ENCODE measurements at places on chromosomes 7 and 10. TPM values are rescaled to one million over a fixed set of nuclear protein-coding genes. Genes with fewer than 3 reads are reported as not detected.
A peak's percentile ranks its signal among the peaks of the same experiment; 100 is the strongest.

DNA sequence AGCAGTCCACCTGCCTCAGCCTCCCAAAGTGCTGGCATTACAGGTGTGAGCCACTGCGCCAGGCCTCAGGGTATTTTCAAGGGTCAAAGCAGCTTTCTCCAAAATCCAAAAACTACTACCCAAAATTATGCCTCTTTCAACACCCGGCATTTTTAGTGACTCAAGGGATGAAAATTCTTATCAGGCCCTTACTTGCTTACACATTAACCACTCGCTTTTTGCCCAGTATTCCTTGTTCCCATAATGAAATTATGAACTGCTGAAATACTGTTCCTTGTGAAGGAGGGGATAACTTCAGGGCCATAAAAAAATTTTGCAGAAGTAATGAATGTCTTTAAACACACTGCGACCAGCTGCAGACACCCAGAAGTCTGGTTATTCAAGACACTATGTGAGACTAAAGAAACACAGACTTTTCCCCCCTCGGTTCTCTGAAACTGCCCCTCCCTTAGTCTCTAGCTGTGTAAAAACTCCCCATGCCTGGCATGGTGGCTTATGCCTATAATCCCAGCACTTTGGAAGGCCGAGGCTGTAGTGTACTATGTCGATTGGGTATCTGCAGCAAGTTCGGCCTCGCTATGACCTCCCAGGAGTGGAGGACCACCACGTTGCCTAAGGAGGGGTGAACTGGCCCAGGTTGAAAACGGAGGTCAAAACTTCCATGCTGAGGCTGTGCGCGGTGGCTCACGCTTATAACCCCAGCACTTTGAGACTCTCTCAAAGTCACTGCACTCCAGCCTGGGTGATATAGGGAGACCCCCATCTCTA, 12.0 kb downstream of the FXYD4 start:
- DNase-seq = no peak
- H3K27ac ChIP-seq = peak overlapping the region; percentile 15
- peaks cover 30% of the 10 kb centered on the region for H3K4me1 ChIP-seq
- H3K27me3 ChIP-seq = no peaks in the 10 kb centered on the region
- H3K36me3 ChIP-seq = peaks cover 48% of the 10 kb centered on the region

DNA sequence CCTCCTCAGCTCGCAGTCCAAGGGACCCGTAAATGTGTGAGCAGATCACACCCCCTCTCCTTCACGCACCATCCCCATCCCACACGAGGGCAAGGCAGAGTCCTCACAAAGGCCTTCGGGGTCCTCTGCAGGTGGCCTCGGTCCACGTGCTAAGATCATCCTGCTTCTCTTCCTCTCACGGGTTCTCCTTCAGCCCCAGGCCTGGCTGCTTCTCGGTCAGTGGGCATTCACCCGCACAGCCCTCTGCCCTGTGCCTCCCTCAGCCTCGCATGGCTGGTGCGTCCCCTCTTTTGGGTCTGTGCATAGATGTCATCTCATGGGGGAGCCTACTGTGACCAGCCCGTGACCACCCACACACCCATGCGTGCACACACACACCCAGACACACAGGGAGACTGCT, 17.3 kb upstream of the FOXL3 start:
- H3K27me3 ChIP-seq = peaks cover 71% of the 10 kb centered on the region
- H3K27ac ChIP-seq = no peak overlapping the region
- no peak overlapping the region for H3K4me3 ChIP-seq
- H3K36me3 ChIP-seq = no peaks in the 10 kb centered on the region
- DNase-seq = no peak

Gene CYP2C18
- total RNA-seq = 13.0 TPM

DNA sequence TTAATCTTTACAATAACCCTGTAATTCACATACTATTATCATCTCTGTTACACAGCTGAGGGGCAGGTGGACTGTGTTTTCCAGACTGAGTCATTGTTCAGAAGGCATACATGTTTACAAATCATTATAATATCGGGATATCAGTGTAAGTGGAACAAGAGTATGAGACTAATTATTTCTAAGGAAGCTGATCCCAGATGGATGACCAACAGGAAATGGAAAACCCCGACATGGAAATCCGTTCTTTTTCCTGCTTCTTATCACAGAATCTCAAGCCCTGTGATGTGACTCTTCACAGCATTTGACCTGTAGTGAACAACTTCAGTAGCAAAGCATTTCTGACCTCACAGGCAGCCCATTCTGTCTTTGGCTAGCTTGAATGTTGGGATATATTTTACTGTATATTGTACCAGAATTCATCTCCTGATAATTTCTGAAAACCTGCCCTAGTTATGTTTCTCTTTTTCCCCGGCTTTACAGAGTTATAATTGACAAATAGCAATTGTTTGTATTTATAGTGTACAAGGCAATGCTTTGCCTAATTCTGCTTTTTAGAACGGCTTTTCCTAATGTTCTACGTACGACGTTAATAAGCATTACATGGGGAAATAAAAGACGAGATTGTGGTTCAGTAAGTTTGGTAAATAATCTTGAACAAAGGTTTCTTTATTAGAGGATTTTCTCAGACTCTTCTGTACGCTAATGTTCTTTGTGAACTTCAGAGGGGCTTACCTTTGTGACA, 78.6 kb upstream of the SYPL1 start:
- peaks cover 10% of the 10 kb centered on the region for H3K4me1 ChIP-seq
- no peak for DNase-seq
- H3K27ac ChIP-seq = peak overlapping the region; percentile 27
- H3K36me3 ChIP-seq = no peaks in the 10 kb centered on the region
- no peaks in the 10 kb centered on the region for H3K27me3 ChIP-seq

Gene CRPPA
- 9.9 TPM for total RNA-seq

DNA sequence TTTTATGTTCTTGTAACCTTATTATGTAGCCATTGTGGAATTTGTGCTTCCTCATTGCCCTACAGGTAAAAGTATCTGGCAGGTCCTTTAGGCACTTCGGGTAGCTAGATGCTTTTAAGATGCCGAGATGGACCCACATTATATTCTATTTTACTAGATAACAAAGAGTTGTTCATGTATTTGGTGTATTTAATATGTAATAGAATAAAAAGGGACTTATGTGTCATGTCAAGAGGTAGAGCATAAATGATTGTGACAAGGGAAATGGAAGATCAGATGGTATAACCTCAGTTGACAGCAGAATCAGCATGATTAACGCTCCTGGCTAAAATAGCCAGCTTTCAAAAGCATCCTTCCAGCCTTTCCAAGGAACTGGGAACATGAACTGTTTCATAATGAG, 50.6 kb downstream of the NPY start:
- no peak overlapping the region for H3K4me3 ChIP-seq
- no peak overlapping the region for H3K27ac ChIP-seq
- H3K4me1 ChIP-seq = no peaks in the 10 kb centered on the region
- H3K36me3 ChIP-seq = no peaks in the 10 kb centered on the region
- DNase-seq = no peak
- H3K27me3 ChIP-seq = peaks cover 26% of the 10 kb centered on the region

Gene TRIL
- 0.47 TPM for total RNA-seq

DNA sequence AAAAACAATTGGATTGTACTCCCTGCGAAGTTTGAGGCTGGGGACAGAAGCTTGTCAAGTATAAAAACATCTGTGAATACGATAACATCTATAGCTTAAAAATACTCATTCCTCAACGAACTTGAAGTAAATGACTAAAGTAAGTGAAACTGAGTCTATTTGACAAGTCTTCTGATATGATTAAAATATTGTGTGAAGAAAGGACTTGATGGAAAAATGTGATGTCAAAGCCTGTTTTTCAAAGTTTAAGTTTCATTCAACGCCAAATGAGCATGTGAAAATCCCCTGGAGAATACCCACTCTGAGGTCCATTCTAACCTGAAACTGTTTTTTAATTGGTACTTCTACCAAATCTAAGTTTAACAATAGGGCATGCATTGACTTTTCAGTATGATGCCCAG, 122.3 kb upstream of the MDFIC start:
- H3K4me3 ChIP-seq = no peak overlapping the region
- no peaks in the 10 kb centered on the region for H3K4me1 ChIP-seq
- H3K36me3 ChIP-seq = no peaks in the 10 kb centered on the region
- H3K27me3 ChIP-seq = no peaks in the 10 kb centered on the region
- H3K27ac ChIP-seq = no peak overlapping the region
- DNase-seq = no peak

Gene CXCL12
- total RNA-seq = not detected

Gene LIPF
- not detected for total RNA-seq

DNA sequence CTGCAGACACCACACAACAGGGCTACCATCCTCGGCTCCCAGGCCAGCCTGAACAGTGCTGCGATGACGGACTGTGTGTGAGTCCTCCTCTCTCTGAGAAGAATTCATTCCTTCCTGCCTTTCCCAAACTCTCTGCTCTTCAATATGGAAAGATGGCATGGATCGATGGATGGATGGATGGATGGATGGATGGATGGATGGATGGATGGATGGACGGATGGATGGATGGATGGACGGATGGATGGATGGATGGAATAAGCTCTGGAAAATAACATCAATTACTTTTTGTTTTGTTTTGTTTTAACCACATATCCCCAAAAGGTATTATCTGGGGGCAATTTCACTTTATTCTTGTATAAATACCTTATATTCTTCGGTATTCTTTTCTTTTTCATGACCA, 151.9 kb downstream of the AKR1D1 start:
- DNase-seq = no peak
- no peak overlapping the region for H3K4me3 ChIP-seq
- no peaks in the 10 kb centered on the region for H3K27me3 ChIP-seq

Gene TAF5
- 2.5 TPM for total RNA-seq

DNA sequence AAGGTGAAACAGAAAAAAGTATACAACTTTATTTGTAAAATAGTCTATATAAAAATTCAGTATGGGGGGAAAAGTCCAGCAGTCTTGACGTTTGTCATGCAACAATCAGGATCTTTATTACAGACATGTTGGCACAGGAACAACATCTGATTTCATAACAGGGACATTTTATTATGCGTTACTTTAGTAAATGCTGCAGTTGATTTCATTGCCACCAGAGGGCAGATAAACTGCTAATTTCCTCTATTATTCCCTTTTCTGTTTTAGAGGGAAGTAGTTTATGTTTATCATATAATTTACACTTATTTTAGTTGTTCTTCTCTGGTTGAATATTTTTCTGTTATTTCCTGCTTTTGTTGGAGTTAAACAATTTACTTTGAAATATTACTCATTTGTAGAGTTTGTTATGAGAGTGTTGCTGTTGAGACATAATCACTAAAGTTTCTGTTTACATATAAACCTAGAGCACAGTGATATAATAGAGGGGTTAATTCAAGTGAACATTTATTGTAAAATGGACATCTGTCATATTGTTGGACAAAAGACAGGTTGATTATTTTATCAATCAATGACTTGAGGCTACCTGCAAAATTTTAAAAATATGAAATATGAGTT, 3.3 kb downstream of the PLXDC2 start:
- H3K4me1 ChIP-seq = no peaks in the 10 kb centered on the region
- H3K27me3 ChIP-seq = peaks cover 32% of the 10 kb centered on the region
- no peak for DNase-seq
- no peak overlapping the region for H3K4me3 ChIP-seq
- no peaks in the 10 kb centered on the region for H3K36me3 ChIP-seq

- H3K4me1 ChIP-seq = no peaks in the 10 kb centered on the region
- no peak overlapping the region for H3K4me3 ChIP-seq
- no peak for DNase-seq
- H3K27me3 ChIP-seq = no peaks in the 10 kb centered on the region
- H3K36me3 ChIP-seq = no peaks in the 10 kb centered on the region
- H3K27ac ChIP-seq = no peak overlapping the region
Observed at GRCh38 chr7:28815369-28815927, 142.7 kb downstream of the TRIL start.

Gene BLNK
- 9.5 TPM for total RNA-seq

Gene ADAMTS14
- total RNA-seq = 0.12 TPM

Gene FFAR4
- total RNA-seq = 0.61 TPM

GRCh38 chr7:22142572-22142971, 196.9 kb upstream of the CDCA7L start:
- H3K36me3 ChIP-seq = peaks cover 44% of the 10 kb centered on the region
- H3K4me3 ChIP-seq = no peak overlapping the region
- no peak for DNase-seq
- H3K27me3 ChIP-seq = no peaks in the 10 kb centered on the region
- H3K4me1 ChIP-seq = no peaks in the 10 kb centered on the region

GRCh38 chr10:7417807-7418206, 7.0 kb upstream of the SFMBT2 start:
- H3K27ac ChIP-seq = no peak overlapping the region
- H3K36me3 ChIP-seq = no peaks in the 10 kb centered on the region
- H3K27me3 ChIP-seq = peaks cover 65% of the 10 kb centered on the region
- H3K4me1 ChIP-seq = no peaks in the 10 kb centered on the region
- DNase-seq = no peak
- H3K4me3 ChIP-seq = no peak overlapping the region

- H3K27me3 ChIP-seq = peaks cover 55% of the 10 kb centered on the region
- no peak overlapping the region for H3K4me3 ChIP-seq
- DNase-seq = peak; percentile 64
- no peak overlapping the region for H3K27ac ChIP-seq
- peaks cover 11% of the 10 kb centered on the region for H3K4me1 ChIP-seq
- no peaks in the 10 kb centered on the region for H3K36me3 ChIP-seq
Observed at GRCh38 chr7:1611708-1612241, 41.9 kb upstream of the PSMG3 start.

Gene CPXM2
- not detected for total RNA-seq

Gene DTX2
- total RNA-seq = 51.7 TPM

Gene TSPAN15
- 137 TPM for total RNA-seq

DNA sequence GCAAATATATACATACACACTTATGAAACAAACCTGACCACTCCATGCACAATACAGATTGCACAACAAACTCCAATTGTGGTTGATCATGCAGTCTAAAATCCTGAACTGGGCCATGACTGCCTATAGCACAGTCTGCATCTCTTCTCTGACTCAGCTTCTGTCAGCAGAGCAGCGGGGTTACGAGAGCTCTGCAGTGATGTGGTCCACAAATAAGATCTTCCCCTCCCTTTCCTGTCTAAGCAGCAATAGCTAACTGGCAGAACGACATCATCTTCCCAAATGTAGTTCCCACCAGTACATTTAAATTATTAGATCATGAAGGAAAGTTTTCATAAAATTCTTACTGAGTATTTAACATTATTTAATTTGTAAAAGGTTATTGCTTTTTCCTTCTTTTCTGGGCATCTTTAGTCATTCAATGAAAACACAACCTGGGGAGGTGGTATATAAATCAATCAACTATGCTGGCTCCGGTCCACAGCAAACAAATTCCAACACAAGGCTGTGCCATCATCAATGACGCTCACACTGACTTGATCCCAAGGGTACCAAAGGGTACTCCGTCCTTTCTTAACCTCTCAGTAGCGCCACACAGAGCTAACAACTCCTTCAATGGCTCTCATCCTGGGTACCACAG, 17.1 kb downstream of the ARHGAP21 start:
- peak; percentile 40 for DNase-seq
- no peak overlapping the region for H3K27ac ChIP-seq
- no peak overlapping the region for H3K4me3 ChIP-seq
- peaks cover 19% of the 10 kb centered on the region for H3K4me1 ChIP-seq
- no peaks in the 10 kb centered on the region for H3K27me3 ChIP-seq

GRCh38 chr7:80859272-80859970, 59.4 kb downstream of the SEMA3C start:
- H3K27me3 ChIP-seq = no peaks in the 10 kb centered on the region
- H3K4me3 ChIP-seq = no peak overlapping the region
- peak overlapping the region; percentile 54 for H3K27ac ChIP-seq
- DNase-seq = no peak
- peaks cover 12% of the 10 kb centered on the region for H3K4me1 ChIP-seq

GRCh38 chr10:112258407-112258806, 24.8 kb upstream of the TECTB start:
- no peaks in the 10 kb centered on the region for H3K36me3 ChIP-seq
- H3K27ac ChIP-seq = no peak overlapping the region
- no peak overlapping the region for H3K4me3 ChIP-seq
- no peaks in the 10 kb centered on the region for H3K4me1 ChIP-seq
- DNase-seq = no peak
